Thoracic aorta (tissue), 2 donors: ENCODE measurements at places on chromosomes 11 and 22. TPM values are rescaled to one million over a fixed set of nuclear protein-coding genes. Genes with fewer than 3 reads are reported as not detected.
A peak's percentile ranks its signal among the peaks of the same experiment; 100 is the strongest.

CRYBA4 gene
- total RNA-seq: not detected

HMGXB4 gene
- 15.7 TPM for total RNA-seq

CD3G gene
- 0.27 TPM for total RNA-seq

DEFB131B gene
- not detected for total RNA-seq

NLRP14 gene
- not detected for total RNA-seq

MMP10 gene
- not detected for total RNA-seq

CHST1 gene
- total RNA-seq: 50.2 TPM

- peaks cover 3% of the 10 kb centered on the region for H3K4me1 ChIP-seq
- no peaks in the 10 kb centered on the region for H3K27me3 ChIP-seq
- no peak overlapping the region for H3K4me3 ChIP-seq
- DNase-seq: no peak
- H3K36me3 ChIP-seq: no peaks in the 10 kb centered on the region
- H3K27ac ChIP-seq: no peak overlapping the region
These were observed 21.6 kb upstream of the FCHSD2 start for GRCh38 chr11:73163638-73164174.

- H3K27me3 ChIP-seq: no peaks in the 10 kb centered on the region
- H3K4me3 ChIP-seq: no peak overlapping the region
- no peaks in the 10 kb centered on the region for H3K4me1 ChIP-seq
- no peak for DNase-seq
- no peaks in the 10 kb centered on the region for H3K36me3 ChIP-seq
These were observed 14.6 kb downstream of the KCNJ1 start for GRCh38 chr11:128852327-128853023.

DNA sequence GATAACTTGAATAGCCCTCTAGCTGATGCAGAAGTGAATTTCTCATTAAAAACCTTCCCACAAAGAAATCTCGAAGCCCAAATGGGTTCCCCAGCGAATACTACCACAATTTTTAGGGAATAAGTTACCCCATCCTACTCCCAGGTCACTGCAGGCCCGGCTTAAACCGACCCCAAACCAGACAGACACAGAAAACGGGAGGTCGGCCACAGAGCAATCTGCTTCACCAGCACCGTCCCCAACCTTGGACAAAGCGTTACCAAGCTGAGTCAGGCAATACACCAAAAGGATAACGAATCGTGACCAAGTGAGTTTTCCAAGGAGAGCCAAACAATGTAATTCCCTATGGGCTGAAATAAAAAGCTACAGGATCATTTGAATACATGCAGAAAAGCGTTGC, 575 bp upstream of the MOV10L1 start:
- H3K4me3 ChIP-seq: no peak overlapping the region
- DNase-seq: no peak
- no peaks in the 10 kb centered on the region for H3K36me3 ChIP-seq
- H3K27me3 ChIP-seq: no peaks in the 10 kb centered on the region
- H3K4me1 ChIP-seq: peaks cover 13% of the 10 kb centered on the region

- no peaks in the 10 kb centered on the region for H3K27me3 ChIP-seq
- no peak for DNase-seq
- H3K4me3 ChIP-seq: no peak overlapping the region
- H3K36me3 ChIP-seq: no peaks in the 10 kb centered on the region
These were observed 296.5 kb downstream of the KIRREL3 start for GRCh38 chr11:126704096-126704495.

DNA sequence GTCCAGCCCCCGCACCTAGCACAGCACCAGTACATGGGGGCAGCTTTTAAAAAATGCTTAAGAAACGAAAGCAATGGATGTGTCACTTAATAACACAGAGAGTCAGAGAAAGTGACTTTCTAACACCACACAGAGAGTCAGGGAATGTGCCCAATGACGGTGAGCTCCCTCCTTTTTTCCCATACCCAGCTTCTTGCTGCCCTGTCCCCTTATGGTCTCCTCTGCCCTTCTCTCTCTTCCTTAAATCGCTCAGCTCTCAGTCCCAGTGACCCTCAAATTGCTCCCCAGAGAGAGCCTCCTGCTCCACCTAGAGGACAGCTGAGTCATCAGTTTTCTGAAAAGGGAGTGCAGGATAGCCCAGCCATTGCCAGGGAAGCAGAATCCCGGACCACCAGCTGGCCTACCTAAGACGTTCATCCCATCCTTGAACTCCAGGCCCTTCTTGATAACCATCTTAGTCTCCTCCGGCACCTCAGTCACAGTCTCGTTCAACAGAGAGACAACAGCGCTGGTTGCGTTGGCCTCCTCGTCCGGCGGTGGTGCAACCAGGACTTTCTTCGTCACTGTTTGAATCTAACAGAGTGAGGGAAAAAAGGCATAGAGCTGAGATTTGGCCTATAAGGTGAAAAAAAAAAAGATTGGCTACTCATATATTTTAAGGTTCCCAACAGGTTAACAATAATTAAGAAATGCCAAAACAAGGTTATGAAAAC, 113.5 kb downstream of the SLC1A2 start:
- no peaks in the 10 kb centered on the region for H3K4me1 ChIP-seq
- no peaks in the 10 kb centered on the region for H3K27me3 ChIP-seq
- no peaks in the 10 kb centered on the region for H3K36me3 ChIP-seq
- H3K27ac ChIP-seq: no peak overlapping the region
- H3K4me3 ChIP-seq: peak overlapping the region; percentile 25
- DNase-seq: no peak

GRCh38 chr11:70739811-70740487, 341.6 kb downstream of the CTTN start:
- H3K27me3 ChIP-seq: no peaks in the 10 kb centered on the region
- no peaks in the 10 kb centered on the region for H3K4me1 ChIP-seq
- H3K36me3 ChIP-seq: no peaks in the 10 kb centered on the region
- no peak for DNase-seq
- no peak overlapping the region for H3K27ac ChIP-seq

DNA sequence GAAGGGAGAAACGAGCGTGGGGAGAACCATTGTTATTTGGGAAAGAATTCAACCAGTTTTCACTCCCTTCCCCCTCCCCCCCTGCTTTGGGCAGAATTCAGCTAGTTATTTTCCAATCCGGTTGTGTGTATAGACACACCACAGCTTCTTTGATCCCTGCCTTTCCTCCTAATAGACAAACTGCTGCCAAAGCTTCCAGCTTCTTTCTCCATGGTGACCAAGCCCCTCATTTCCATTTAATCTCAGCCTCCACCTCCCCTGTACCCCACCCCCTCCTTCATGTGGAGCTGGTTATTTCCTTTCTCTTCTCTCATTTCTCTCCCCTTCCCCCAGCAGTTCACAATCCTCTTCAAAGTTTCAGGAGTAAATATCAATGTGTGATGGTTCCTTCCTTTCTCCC, 24.8 kb upstream of the PKNOX2 start:
- no peak overlapping the region for H3K4me3 ChIP-seq
- no peaks in the 10 kb centered on the region for H3K27me3 ChIP-seq
- no peak overlapping the region for H3K27ac ChIP-seq
- no peaks in the 10 kb centered on the region for H3K4me1 ChIP-seq
- no peak for DNase-seq

GRCh38 chr11:111718436-111718835, 47.8 kb downstream of the PPP2R1B start:
- H3K36me3 ChIP-seq: peaks cover 42% of the 10 kb centered on the region
- H3K4me3 ChIP-seq: peak overlapping the region; percentile 32
- peak overlapping the region; percentile 67 for H3K27ac ChIP-seq
- DNase-seq: no peak
- H3K27me3 ChIP-seq: no peaks in the 10 kb centered on the region

- H3K4me1 ChIP-seq: no peaks in the 10 kb centered on the region
- DNase-seq: no peak
- no peak overlapping the region for H3K27ac ChIP-seq
- no peaks in the 10 kb centered on the region for H3K27me3 ChIP-seq
These were observed 214.3 kb downstream of the NXPE2 start for GRCh38 chr11:114892381-114893197.

GRCh38 chr11:16184588-16184987, 171.8 kb downstream of the SOX6 start:
- no peak overlapping the region for H3K4me3 ChIP-seq
- H3K27me3 ChIP-seq: no peaks in the 10 kb centered on the region
- H3K36me3 ChIP-seq: no peaks in the 10 kb centered on the region
- H3K27ac ChIP-seq: no peak overlapping the region
- H3K4me1 ChIP-seq: no peaks in the 10 kb centered on the region

DNA sequence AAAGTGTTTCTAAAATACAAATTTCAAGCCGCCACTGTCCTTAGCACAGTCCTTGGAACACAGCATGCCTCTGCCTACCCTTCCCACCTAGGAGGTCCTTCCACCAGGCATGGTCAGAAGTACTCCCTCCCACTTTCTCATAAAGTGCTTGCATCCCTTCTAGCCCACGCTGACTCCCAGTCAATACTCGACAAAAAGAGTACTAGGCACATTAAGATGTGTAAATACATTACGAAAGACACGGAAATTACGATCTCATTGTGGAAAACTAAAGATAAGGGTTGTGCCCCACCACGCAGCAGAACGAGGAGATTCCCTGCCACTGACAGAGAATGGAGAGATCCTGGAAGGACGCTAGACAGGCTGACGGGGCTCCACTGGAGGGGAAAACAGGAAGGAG, 13.5 kb downstream of the CHKA start:
- no peak overlapping the region for H3K27ac ChIP-seq
- no peaks in the 10 kb centered on the region for H3K27me3 ChIP-seq
- DNase-seq: no peak
- H3K36me3 ChIP-seq: no peaks in the 10 kb centered on the region

DNA sequence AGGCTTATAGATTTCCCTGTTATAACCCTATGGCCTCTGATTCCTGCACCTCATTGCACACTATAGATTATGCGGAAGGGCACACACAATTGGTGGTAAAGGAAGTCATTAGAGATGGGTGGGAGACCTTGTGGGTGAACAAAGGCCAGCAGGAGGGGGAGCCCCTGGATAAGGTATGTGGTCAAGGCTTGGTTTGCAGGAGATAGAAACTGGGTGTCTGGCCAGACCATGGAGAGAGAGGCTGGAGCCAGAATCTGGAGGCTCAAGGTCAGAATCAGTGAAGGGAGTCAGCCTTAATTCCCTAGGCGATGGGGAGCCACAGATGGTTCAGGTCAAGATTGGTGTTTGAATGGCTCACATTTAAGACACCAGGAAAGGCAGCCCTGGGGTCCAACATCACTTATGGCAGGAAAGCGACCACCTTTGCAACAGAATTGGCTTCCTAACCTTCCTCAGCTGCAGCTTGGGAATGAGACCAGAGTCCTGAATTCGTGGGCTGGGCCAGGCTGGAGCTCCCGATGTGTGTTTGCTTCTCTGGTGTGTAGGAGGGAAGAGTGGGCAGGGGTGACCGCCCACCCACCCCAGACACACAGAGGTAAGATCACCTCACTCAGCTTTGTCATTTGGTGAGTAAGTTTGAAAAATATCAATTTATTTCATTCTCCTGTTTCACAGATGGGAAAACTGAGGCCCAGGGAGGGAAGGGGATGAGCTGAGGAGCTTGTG, 22.7 kb upstream of the SCUBE1 start:
- no peak overlapping the region for H3K4me3 ChIP-seq
- no peak for DNase-seq
- no peaks in the 10 kb centered on the region for H3K36me3 ChIP-seq
- peaks cover 10% of the 10 kb centered on the region for H3K4me1 ChIP-seq
- no peaks in the 10 kb centered on the region for H3K27me3 ChIP-seq
- no peak overlapping the region for H3K27ac ChIP-seq

- H3K36me3 ChIP-seq: no peaks in the 10 kb centered on the region
- DNase-seq: no peak
- H3K4me3 ChIP-seq: peak overlapping the region; percentile 85
- peak overlapping the region; percentile 99 for H3K27ac ChIP-seq
- H3K27me3 ChIP-seq: no peaks in the 10 kb centered on the region
These were observed 439 bp downstream of the YAP1 start for GRCh38 chr11:102110761-102111010.

- H3K27ac ChIP-seq: no peak overlapping the region
- no peak for DNase-seq
- H3K27me3 ChIP-seq: no peaks in the 10 kb centered on the region
- H3K4me3 ChIP-seq: no peak overlapping the region
These were observed 109.2 kb upstream of the MTMR2 start for GRCh38 chr11:96033095-96033494.

GRCh38 chr11:131998020-131998419, 627.6 kb downstream of the NTM start:
- no peaks in the 10 kb centered on the region for H3K36me3 ChIP-seq
- no peaks in the 10 kb centered on the region for H3K27me3 ChIP-seq
- DNase-seq: no peak
- H3K27ac ChIP-seq: no peak overlapping the region

DNA sequence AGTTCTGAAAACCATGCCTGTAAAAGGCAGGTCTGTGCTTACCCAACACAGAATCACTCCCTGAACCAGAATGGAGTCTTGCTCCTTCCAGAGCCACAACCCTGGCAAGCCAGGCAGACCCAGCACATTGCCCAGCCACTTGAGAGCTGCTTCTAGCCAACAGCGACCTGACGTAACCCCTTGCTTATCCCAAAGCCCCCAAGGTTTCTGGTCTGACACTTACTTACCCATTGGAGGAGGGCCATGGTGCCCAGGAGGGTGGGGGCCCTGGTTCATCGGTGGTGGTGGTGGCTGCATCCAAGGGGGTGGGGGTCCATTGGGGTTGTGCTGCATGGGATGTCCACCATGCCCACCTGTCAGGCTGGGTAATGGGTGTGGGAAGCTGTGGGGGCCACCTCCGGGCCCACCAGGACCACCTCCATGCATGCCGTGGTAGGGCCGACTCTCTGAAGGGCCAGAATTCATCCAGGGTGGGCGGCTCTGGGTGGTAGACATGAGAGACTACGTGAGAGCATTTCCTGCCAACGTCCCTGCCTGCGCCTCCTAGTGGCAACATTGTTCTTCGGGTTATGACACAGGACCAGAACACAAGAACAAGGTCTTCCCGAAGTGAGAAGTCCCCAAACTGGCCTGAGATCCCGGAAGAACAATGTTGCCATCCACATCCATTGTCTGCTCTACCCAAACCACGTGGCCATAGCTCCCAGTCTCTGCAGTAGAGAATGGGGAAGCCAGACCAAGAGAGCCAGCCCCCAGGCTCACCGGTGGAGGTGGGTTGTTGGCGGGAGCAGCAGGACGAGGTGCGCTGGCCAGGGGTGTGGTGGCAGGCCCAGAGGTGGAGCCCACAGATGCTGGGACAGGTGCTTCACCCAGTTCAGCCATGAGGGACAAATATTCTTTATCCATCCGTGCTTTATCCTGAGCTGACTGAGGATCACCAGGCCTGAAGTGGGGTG, 7.8 kb upstream of the PYGM start:
- H3K27ac ChIP-seq: peak overlapping the region; percentile 70
- peaks cover 90% of the 10 kb centered on the region for H3K36me3 ChIP-seq
- no peaks in the 10 kb centered on the region for H3K27me3 ChIP-seq
- peak; percentile 44 for DNase-seq
- H3K4me3 ChIP-seq: no peak overlapping the region
